Hepatocyte (in vitro differentiated cells): ENCODE measurements at places on chromosomes 2 and 18. TPM values are rescaled to one million over a fixed set of nuclear protein-coding genes. Genes with fewer than 3 reads are reported as not detected.

Gene NAT8
- 3.8 and 4.8 TPM in 2 replicates for total RNA-seq

Gene CCDC85A
- total RNA-seq = 2.5 and 3.0 TPM in 2 replicates

Gene RAB6C
- total RNA-seq = 0.04 and 0.13 TPM in 2 replicates

Gene LINC00305
- total RNA-seq = 0.30 and 0.32 TPM in 2 replicates

Gene HOXD9
- total RNA-seq = 2.4 and 2.9 TPM in 2 replicates

Gene PPP1R1C
- 0.40 and 8.4 TPM in 2 replicates for total RNA-seq

Gene HOXD13
- 33.9 and 37.2 TPM in 2 replicates for total RNA-seq

Gene LRATD1
- 35.1 and 42.1 TPM in 2 replicates for total RNA-seq

Gene SERPINB2
- total RNA-seq = 1.6 and 1.9 TPM in 2 replicates

Gene CGREF1
- 0.28 and 2.5 TPM in 2 replicates for total RNA-seq

Gene C18orf63
- total RNA-seq = not detected in 2 replicates

Gene KCNJ3
- total RNA-seq = 0.88 and 3.0 TPM in 2 replicates

Gene IL36RN
- 0.12 and 0.63 TPM in 2 replicates for total RNA-seq

Gene C1QL2
- 3.7 and 4.9 TPM in 2 replicates for total RNA-seq

Gene REG3G
- 0.30 TPM in 1 of 2 replicates, not detected in the other for total RNA-seq

Gene SSB
- total RNA-seq = 112 and 143 TPM in 2 replicates

Gene TMEFF2
- total RNA-seq = 0.43 and 0.68 TPM in 2 replicates

Gene FAM237A
- not detected in 2 replicates for total RNA-seq

Gene RTP5
- not detected in 2 replicates for total RNA-seq

Gene VWA3B
- total RNA-seq = not detected in 2 replicates

Gene ABCB11
- total RNA-seq = 7.3 and 9.2 TPM in 2 replicates

Gene MALL
- total RNA-seq = 30.8 and 36.0 TPM in 2 replicates

Gene GDF7
- total RNA-seq = 0.24 and 0.37 TPM in 2 replicates

Gene CXCR2
- total RNA-seq = 0.07 TPM in 1 of 2 replicates, not detected in the other

Gene AKAIN1
- not detected in 2 replicates for total RNA-seq

Gene EPC2
- 37.3 and 37.8 TPM in 2 replicates for total RNA-seq

Gene TRAF3IP1
- 9.0 and 9.7 TPM in 2 replicates for total RNA-seq

Gene DCDC2C
- not detected in 2 replicates for total RNA-seq
